ENCODE measurements at places on chromosomes 4 and X.

- no peak for DNase-seq
These were observed 1688.0 kb downstream of the STIM2 start for GRCh38 chr4:28548594-28548993.

DNA sequence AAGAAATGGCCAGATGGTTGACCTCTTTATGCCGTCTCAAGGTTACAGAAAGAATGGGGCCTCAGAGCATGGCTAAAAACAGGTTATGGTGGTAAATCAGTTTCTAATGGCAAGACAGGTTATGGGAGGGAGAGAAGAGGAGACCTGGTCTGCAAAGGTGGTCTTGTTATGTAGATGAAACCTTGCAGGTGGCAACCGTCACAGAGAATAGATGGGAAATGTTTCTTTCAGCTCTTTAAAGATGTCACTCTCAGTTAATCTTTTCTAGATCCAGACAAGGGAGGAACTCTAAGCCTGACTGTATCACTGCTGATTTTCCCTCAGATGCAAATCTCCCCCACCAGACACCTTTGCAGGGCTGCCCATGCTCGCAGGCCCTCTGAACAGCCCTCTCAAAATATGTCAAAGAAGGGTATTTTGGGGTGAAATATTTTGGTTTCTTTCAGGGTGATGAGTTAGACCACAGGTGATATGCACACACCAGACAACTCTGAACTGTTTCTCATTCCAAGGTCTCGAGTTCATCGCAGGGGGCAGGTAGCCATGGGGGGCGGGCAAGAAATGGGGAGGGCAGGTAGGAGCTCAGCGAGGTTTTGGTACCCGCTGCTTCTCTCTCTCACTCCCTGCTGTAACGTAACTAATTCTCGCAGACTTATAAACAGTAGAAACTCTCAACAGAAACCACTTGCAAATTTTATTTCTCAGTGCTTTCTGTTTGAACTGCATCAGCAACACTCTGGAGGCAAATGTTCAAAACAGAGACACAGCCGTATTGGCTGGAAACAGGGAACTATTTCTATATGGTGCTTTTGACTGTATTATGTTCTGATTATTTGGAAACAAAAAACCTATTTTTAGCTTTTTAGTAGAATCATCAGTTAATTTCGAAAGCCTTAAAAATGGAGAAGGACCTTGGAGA is 32.4 kb downstream of the CASP3 start:
- DNase-seq, result no peak

- no peak for DNase-seq
These were observed 50.3 kb downstream of the CHRDL1 start for GRCh38 chrX:110745288-110745687.

DNA sequence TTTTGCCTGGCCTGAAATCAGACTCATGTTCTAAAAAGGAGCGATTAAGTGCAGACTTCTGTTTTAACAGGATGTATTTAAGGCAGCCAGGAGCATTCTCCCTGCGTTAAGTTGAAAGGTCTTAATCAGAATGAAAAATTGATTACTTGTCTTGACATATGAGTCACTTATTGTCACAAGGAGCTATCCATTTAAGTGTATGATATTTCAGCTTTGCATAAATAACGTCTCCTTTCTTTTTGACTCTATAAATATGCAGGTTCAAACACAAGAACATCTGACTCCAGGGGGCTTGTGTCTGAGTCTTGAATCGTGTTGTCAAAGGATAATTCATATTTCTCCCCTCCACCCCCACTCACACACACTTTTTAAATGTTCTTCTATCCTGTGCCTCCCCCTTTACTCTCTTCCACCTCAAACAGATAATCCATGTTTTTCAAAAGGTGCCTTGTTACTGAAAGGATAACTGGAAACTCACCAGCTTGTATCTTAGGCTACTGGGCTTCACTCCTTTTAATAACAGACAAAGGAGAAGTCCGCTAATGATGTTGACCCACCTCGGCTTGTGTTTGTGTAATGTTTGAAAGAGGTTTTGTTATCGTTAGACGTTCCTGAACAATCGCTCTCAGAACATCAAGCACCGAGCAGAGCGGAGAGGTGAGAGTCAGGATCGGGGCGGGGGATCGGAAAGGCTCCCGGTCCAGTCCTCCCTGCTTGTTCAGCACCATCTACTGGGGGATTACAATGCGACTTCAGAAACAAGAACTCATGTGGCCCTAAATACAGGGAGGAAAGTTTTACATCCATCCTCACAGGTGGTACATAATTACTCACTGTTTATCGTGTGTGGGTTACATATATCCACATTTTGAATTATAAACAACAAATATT is 107.5 kb upstream of the RPL34 start:
- no peak for DNase-seq

GRCh38 chr4:20253283-20253734 is 1.6 kb downstream of the SLIT2 start:
- DNase-seq, result no peak

DNA sequence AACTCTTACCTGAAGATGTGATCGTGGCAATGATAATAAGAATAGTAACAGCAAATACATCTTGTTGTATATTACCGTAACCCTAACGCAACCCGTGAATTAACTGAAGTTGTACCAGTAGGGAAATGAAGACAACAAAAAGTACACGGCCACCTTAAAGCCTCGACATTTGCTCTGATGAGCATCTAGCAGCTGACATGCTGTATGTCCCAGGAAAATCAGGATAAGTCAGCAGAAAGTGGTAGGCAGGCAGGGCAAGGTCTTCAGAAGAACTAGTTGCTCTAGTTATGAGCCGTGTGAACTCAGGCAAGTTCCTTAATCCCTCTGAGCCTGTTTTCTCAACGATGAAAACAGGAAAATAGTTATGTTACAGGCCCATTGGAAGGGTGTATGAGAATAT is 7.7 kb upstream of the ASB5 start:
- no peak for DNase-seq

DNA sequence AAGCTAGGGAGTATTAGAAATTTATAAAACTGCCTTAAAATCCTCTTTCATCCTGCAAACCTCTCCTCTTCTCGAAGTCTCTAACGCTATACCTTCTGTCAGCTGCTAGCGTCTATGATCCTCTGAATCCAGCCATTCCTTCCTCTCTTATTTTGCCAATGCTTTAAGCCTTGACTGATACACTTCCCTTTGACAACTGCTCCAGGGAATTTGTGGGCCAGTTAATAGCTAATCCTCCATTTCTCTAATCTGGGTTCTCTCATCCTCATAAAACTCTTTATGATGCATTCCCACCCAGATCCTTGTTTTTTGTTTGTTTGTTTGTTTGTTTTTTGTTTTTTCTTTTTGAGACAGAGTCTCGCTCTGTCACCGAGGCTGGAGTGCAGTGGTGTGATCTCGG is 293.6 kb upstream of the PUDP start:
- DNase-seq, result no peak

- DNase-seq, result no peak
These were observed 17.3 kb upstream of the RPS6KA6 start for GRCh38 chrX:84205276-84205675.

GRCh38 chrX:6291444-6291843 is 62.8 kb upstream of the NLGN4X start:
- no peak for DNase-seq

DNA sequence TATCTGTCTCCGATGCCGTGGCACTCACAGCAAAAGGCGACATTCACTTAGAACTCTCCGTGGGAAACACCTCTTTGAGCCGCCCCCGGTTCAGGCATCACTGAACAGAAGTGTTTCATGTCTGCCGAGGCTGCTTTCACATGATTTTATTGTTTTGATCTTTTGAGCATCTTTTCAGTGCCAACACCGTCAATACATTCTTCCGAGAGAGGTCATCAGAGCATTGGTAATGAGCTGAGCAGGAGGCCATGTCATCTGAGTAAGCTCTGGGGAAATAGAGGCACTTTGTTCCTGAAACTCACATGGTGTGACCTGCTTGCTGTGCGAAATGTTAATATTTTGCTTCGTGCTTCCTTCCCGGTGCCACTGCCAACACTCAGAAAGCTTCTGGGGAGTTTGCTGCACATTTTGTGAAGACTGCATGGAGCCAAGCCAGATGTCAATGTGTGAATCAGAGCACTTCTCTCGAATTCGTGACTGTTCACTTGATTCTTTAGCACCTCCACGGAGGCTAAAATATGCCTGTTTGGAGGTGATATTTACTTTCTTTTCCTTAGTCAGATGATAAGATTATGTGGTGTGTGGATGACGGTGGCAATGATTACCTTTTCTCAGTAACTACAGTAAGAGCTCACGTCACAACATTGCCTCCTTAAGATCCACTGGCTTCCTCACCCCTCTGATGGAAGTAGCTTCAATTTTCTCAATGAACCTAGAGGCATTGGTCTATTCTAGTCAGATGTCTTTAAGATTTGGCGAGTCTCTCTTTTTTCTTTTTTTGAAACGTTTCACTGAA is 222.3 kb upstream of the HS3ST1 start:
- no peak for DNase-seq

GRCh38 chrX:69232945-69233344 is 67.7 kb upstream of the PJA1 start:
- DNase-seq, result no peak

DNA sequence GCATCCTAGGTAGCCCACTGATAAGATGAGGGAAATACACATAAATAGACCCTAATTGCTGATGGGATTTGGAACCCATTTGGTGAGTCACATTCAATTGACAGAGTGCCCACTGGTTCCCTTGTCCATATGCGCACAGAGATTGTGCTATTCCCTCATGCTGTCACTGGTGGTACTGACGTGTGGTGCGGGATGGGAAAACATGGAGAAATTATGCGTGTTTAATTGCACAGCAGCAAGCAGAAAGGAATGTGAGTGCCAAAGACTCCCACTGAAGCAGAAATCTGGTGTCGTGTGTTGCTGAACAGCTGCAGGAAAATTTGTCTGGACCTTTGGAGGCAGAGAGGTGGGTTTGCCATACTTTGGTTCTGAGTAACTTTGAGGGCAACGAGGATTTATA is 92.2 kb downstream of the NHSL2 start:
- DNase-seq, result no peak

GRCh38 chrX:44462850-44463249 is 79.8 kb downstream of the FUNDC1 start:
- DNase-seq, result peak; percentile 22

DNA sequence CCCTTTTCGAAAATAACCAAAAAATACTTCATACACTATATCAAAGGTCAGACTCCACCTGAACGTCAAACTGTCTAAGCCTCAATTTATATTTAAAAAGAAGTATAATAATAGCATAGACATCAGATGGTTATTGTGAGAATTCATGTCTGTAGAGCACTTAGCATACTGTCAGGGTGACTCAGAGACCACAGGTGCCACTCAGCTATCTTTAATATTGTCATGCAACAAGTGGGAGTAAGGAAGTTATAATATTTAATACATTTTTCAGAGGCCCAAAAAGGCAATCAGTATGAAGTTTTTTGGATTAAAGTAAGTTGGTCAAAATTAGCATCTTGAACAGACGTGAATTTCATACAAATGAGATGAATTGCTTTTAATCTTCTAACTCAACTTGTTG is 93.3 kb downstream of the PHOX2B start:
- DNase-seq, result no peak

DNA sequence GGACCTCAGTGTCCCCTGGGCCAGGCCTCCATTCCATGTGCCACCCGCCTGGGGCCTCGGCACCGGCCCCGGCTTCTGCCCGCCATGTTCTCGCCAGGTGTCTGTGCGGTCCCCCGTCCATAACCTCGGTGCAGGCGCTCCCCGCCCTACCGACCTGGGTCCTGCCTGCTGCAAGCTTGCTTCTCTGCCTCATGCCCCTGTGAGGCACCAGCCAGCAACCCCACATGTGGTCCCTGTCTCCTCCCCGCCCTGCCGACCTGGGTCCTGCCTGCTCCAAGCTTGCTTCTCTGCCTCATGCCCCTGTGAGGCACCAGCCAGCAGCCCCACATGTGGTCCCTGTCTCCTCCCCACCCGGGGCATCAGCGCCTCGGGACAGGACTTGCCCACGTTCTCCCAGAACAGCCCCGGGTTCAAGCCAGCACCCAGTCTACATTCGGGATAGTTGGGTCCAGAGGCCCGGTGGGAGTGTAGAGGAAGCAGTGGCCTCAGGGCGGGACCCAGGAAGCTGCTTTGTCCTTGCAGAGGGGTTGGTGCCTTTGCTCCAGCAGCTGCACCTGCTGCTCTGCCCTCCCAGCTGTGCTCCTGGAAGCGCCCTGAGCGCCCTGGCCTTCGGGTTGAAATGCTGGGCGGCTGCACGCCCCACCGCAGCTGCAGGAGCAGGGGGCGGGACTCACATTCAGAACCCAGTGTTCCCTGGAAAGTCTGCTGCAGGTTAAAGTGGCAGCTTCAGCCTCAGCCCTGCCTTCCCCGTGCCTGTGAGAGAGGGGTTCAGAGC is 20.1 kb upstream of the UVSSA start:
- no peak for DNase-seq

DNA sequence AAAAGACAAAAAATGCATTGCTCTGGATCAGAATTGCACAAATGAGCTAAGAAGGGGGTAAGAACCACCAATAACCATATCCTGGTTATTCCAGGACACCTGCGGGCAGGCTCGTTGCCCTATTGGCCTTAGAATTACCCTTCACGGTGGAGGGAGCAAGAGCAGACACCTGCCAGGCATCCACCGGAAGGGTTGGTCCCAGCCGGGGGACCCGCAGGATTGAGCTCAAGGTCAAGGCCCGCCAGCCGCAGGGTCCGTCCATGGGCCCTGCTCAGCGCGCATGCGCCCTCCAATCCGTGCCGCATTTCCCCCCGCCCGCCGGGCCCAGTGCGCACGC is 575 bp downstream of the SLC25A6 start:
- DNase-seq, result no peak

- no peak for DNase-seq
These were observed 64.9 kb downstream of the KLHL4 start for GRCh38 chrX:87582453-87582852.
